ENCODE measurements at places on chromosomes 7 and 10.

DNA sequence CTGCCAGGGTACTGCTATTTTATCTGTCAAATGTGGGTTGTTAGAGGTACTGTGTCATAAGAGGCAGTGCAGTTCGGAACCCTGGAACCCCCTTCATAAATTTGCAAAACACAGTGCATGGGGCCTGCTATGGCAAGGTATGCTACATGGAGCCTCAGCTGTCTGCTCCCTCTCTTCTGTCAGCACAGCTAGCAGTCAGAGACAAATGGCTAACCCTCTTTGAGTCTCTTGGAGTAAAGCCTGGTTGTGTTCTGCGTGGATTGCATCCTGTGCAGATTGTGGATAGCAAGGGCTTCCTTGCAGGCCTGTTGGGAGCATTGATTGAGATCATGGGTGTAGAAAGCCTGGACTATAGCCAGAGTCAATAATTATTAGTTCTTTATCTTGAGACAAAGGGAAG is 397.8 kb downstream of the AUTS2 start:
- DNase-seq: no peak

DNA sequence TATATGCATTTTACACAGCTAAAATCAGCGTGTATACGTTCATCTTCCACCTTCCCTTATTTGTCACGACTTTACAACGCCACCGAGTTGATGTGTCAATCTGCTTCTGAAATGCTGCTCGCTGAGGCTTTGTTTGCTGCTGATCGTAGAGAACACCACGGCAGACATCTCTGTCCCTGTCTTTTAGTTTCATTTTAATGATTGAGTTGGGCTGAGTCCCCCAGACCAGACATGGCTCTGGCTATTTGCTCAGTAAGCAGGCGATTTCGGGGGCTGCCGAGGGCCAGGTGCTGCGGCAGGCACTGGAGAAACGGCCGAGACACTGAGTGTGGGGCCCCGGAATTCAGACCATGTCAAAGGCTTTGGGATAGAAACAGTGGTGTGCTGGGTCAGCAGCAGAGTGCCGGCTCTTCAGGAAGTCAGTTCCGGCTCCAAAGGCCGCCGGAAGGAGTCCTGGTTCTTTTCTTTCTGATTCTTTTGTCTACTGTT is 5.0 kb downstream of the LRRC27 start:
- no peak for DNase-seq

DNA sequence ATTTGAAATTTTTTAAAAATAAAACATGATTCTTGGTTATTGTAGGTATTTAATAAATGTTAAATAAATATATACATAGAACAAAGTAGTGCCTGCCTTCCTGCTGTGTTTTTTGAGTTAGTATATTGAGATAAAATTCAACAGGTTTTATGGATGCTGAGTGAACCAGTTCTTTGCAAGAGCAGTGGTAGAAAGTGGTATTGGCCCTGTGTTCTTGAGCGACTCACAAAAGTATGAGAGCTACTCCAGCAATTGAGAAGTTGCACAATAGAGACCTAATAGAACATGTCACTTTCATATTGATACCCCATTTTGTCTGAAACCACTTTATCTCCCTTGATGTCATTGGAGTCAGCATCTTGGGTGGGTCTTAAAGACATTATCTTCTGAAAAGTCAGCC is 32.6 kb upstream of the GJD4 start:
- DNase-seq: no peak

DNA sequence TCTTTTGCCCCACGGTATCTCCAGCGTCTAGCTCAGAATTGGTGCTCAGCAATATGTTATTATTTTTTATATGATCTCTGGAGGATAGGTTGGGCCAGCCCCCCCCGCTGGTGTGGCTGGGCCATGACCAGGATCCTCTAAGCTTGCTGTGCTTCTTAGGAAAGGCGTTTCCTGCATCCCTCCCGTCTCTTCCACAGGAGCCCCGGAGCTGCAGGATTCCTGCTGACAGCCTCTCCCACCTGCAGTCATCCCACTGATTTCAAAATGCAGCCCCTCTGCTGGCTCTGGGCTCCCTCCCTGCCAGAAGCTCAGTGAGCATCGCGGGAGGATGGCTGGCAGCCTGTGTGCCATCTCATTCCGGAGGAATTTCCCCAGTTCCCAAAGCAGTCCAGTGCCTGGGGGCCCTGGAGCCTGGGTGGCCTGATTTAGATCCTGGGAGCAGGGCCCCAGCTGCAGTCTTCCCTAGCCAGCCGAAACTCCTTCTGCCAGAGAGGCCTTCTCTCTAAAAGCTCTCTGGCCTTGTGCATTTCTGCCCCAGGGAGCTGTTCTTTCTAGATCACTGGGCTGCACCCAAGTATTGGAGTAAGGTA is 21.8 kb upstream of the GOLGA7B start:
- no peak for DNase-seq

DNA sequence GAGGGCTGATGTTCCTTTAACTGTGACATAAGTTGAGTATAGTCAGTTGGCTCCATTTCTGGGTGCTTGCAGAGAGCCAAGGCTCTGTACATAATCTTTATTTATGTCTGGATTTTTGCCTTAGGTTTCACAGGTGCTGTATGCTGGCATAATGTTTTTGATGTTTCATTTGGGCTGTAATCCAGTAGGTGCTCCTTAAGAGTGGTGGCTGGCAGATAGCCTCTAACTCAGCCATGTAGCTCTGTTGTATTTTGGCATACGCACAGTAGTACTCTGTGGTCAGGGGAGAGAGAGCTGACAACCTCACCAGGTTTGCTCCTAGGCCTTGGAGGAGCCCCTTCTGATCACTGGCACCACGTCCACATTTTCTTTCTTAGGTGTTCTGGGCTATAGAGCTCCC is 61.1 kb downstream of the RNF133 start:
- DNase-seq: no peak

DNA sequence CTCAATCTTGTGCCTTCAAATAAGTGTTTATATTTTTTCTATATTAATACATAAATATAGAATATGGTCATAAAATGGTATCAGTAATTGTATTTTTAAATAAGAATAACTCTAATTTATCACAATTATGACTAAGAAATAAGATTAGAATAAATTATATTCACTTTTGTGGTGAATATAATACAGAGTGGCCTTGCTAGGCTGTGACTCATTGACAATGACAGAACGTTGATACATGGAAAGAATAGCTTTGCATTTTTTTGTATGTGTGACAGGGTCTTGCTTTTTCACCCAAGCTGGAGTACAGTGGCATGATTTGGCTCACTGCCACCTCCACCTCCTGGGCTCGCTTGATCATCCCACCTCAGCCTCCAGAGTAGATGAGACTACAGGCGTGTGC is 47.8 kb upstream of the PCLO start:
- no peak for DNase-seq

- DNase-seq: no peak
Measured at GRCh38 chr10:86287110-86287793, 79.3 kb downstream of the GRID1 start.

DNA sequence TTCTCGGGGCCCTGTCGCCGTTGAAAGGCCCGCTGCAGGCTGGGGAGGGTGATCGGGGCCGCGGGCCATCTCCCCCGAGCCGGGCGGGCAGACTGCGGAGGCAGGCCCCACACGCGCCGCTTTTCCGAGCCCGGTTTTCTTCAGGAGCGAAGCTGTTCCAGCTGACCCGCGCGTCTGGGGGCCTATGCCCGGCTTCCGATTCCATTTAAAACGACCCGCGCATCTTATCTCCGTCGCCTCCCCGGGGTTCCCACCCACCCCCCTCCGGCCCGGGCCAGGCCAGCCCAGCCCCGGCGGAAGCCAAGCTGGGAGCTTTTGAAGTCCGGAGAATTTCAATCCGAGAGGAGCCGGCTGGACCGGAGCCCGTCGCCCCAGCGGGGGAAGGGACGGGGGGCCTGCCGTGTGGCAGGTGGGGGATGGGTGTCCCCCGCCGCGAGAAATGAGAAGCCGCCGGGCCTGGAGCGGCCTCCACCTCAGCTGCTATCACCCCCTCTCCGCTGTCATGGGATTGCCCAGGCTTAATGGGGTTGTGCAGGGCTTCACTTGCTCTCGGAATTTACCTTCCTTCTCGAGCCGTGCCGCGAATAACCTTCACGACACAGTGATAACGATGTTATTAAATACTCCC is 3.1 kb upstream of the EVX1 start:
- no peak for DNase-seq

GRCh38 chr10:71125749-71126107 is 86.6 kb upstream of the UNC5B start:
- DNase-seq: no peak

DNA sequence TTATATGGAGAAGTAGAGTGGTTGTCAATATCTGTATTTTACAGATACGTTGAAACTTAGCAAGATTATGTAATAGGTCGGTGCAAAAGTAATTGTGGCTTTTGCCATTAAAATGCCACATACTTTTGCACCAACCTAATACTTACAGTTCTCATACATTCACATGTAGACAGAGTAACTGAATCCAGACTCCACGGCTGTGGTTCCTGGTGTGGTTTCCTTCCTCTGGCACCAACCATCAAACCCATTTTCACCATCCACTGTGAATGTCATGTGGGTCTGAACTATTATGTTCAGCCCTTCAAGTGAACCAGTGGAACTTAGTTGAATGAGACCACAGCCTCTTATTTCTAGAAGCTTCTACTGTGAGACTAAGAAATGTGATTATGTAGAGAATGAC is 31.5 kb upstream of the SLIT1 start:
- DNase-seq: no peak

DNA sequence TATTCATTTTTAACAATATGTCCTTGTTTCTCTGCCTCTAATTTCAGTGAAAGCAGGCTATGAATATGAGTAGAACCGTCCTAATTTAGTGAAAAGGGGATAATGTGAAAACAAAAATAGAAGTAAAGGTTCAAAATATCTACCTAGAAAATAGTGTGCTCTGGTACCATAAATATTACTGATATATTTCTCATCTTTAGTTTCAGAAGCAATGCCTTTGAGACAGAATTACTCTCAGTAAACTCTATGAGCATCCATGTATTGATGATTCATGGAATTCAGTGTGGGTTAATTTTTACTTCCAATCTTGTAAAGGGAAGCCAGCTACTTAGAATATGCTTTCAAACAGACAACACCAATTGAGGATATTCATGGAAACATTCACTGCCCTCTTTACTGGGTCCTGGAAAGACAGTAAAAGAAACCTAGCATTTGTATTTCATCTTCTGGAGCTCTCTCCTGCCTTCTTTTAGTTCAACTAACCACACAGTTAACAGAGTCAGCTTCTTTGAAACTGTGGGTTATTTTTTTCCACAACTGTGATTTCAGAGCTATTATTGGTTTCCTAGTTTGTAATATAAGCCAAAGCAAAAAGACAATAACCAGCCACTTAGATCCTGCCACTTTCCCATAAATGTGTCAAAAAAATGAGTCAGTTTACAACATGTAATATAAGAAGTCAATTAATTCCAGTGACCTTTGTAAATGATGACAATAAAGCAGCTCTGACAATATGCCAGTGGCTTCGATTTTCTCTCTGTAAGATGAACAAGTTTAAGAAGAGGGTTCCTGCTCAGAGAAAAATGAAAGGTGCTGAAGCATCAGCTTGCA is 1.7 kb downstream of the LRRN3 start:
- no peak for DNase-seq

GRCh38 chr7:157896774-157897555 is 560.2 kb downstream of the DNAJB6 start:
- DNase-seq: no peak

DNA sequence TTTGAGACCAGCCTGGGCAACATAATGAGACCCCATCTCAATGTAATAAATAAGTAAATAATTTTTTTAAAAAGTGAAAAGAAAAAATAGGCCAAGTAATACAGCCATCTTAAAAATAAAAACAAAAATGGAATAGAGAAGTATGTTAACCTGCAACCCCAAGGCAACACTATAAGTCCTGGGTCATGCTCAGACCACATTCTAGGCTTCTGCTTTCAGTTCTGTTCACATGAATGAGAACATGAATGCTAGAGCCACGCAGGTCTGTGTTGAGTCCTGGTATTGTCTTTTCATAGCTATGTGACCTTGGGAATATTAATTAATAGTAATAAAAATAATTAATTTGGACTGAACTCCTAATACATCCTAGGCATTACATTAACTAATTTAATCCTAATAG is 284.0 kb downstream of the AUTS2 start:
- DNase-seq: no peak

DNA sequence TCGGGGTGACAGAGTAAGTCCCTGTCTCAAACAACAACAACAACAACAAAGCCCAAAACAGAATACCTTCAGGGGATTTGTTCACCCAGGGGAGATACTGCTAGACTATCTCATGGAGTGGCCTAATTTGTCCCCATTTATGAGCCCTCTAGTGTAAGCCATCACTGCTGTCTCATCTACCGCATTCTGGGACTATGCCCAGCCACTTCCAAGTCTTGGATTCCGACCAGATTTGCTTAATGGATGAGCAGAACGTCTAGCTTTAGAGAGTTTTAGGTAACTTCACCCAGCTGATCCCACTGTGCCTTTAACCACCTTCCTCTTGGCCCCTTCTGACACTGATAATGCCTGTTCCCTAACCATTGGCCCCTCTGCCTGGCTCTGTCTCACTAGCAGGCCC is 47.1 kb downstream of the PAPSS2 start:
- no peak for DNase-seq

- no peak for DNase-seq
Measured at GRCh38 chr10:47243791-47244190, 56.2 kb upstream of the GDF10 start.
